Caco-2 (cell line): ENCODE measurements at places on chromosomes 7 and 10. TPM values are rescaled to one million over a fixed set of nuclear protein-coding genes. Genes with fewer than 3 reads are reported as not detected.
A peak's percentile ranks its signal among the peaks of the same experiment; 100 is the strongest.

INA gene
- total RNA-seq: 0.51 and 0.52 TPM in 2 replicates

GBX1 gene
- not detected in 2 replicates for total RNA-seq

LRRD1 gene
- total RNA-seq: not detected in 2 replicates

SDK1 gene
- total RNA-seq: 6.2 and 7.1 TPM in 2 replicates

EVX1 gene
- total RNA-seq: not detected in 2 replicates

NRP1 gene
- total RNA-seq: 99.3 and 123 TPM in 2 replicates

GJD4 gene
- 0.18 TPM in 1 of 2 replicates, not detected in the other for total RNA-seq

SEPTIN7 gene
- 224 and 227 TPM in 2 replicates for total RNA-seq

SUGCT gene
- total RNA-seq: 9.9 and 12.2 TPM in 2 replicates

PLAU gene
- total RNA-seq: 1.2 and 1.8 TPM in 2 replicates

VDAC2 gene
- total RNA-seq: 244 and 250 TPM in 2 replicates

DUSP5 gene
- 15.0 and 18.4 TPM in 2 replicates for total RNA-seq

DNA sequence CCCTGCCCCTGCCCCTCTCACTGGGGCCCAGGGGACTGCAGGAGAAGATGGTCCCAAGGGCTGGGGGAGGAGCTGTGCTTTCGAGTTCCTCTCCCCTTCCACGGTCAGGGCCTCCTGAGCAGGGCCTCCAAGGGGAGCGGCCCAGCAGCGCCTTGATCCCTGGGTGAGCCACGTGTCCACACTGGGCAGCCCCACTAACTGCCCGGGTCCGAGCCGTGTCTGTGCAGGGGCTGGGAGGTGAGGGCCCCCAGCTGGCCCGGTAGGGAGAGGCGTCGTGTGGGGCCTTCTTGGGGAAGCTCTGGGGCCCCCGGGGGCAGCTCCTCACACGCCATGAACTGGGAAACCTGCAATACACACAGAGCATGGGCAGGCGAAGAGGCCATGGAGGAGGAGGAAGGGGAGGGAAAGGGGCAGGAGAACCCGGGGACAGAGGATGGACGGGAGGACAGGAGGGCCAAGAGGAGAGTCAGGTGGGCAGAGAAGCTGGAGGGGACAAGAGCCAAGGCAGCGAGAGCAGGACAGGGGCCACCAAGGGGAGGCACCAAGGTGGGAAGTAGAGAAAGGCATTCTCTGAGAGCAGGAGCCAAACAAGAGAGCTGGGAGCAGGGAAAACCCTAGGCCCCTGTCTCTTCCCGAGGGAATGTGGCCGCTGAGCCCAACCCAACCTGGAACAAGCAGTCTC is 32.8 kb downstream of the KCNH2 start:
- DNase-seq: no peak

- no peak for DNase-seq
Observed at GRCh38 chr10:1657479-1657878, 79.8 kb downstream of the ADARB2 start.

DNA sequence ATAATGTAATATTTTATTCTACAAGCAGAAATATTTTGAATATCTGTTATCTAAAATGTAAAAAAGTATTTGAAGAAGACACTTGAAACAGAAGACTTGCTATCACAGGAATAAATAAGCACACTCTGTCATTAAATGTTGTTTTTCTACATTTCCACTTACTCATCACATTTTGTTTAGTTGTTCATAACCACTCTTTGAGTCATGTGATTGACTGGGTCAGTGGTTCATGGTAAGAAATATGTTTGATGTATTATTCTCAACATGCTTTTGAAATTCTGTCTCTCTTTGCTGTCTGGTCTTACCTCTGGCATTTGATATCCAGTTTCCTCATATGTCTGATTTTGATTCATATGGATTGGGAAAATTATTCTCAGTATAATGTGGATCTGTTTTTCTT is 171.8 kb downstream of the SUGCT start:
- DNase-seq: no peak

DNA sequence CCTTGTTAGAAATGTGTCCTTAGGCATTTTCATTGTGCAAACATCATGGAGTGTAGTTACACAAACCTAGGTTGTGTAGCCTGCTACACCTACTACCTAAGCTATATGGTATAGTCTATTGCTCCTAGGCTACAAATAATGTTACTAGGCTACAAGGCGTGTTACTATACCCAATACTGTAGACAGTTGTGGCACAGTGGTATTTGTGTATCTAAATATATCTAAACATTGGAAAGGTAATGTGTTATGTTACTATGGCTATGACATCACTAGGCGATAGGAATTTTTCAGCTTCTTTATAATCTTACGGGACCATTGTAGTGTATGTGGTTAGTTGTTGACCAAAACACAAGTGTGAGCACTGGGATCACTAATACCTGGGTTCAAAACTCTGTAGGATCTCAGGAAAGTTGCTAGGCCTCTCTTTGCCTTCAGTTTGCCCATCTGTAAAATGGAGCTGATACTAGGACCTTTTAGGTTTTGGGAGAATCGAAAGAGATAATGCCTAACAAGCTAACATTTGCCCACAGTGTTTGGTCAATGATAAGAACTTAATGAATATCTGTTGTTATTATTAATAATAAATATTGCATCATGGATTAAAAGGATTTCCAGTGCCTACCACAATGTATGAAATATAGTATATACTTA is 2.7 kb downstream of the BICC1 start:
- DNase-seq: no peak

GRCh38 chr10:89651205-89651915 is 6.3 kb upstream of the PANK1 start:
- no peak for DNase-seq

- no peak for DNase-seq
Observed at GRCh38 chr7:159040146-159040545, 104.5 kb downstream of the VIPR2 start.

GRCh38 chr10:132708441-132708840 is 77.5 kb downstream of the NKX6-2 start:
- DNase-seq: peak; percentile 13

- no peak for DNase-seq
Observed at GRCh38 chr10:110442746-110443145, 55.0 kb upstream of the DUSP5 start.

GRCh38 chr10:85609509-85609908 is 757.1 kb downstream of the GRID1 start:
- no peak for DNase-seq

- no peak for DNase-seq
Observed at GRCh38 chr7:34190299-34190698, 285.0 kb downstream of the BMPER start.

DNA sequence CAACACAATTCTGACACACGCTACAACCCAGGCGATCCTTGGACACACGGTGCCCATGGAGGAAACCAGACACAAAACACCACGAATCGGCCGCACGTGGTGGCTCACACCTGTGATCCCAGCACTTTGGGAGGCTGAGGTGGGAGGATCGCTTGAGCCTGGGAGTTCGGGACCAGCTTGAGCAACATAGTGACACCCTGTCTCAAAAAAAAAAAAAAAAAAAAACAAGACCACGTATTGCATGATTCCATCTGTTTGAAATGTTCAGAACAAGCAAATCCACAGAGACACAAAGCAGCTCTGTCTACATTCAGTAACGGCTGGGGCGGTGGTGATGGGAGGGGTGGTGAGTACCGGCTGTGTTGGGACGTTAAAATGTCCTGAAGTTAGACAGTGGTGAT is 25.2 kb downstream of the ADAP1 start:
- no peak for DNase-seq

DNA sequence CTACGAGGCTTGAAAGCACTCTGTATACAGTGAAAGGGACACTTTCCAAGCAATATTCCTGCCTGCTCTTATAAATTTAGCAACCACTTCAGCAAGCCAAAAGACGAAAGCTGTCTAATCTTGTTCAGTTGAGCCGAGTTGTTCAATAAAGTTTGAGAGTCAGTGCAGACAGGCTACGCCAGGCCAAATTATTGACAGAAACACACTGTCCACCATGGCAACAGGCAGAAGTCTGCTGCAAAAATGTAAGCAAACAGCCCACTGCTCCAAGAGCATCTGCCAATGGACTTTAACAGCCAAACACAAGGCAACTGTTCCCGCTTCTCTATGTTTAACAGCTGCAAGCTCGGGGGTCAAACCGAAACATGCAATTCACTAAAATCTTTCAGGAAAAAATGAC is 85.7 kb downstream of the GLI3 start:
- DNase-seq: no peak

DNA sequence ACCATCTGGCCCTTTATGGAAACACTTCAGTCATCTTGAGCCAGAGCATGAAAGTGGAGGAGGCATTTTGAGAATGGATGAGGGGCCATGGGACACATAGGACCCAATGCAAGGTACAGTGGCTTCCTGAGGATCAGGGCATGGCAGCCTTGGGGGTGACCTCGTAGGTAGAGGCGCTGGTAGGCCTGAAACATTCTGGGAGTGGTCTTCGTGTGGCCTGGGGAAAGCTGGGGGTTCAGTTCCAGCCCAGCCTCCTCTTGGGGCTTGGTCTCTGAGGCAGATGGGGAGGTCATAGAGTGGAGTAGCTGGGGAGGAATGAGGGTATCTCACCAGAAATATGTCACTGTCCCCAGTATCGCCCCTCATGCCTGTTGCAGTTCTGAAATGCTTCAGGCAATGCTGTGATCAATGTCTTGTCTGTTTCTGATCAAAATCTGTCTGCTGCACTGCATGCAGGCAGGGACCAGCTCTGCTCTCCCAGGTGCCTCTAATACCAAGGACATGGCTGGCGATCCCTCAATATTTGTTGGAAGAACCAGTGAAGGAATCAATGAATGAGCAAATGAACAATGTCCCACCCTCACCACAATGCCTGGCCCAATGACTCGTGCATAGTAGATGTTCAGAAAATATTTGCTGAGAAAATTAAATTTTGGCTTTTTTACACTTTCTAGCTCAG is 90.9 kb downstream of the CHST15 start:
- no peak for DNase-seq

DNA sequence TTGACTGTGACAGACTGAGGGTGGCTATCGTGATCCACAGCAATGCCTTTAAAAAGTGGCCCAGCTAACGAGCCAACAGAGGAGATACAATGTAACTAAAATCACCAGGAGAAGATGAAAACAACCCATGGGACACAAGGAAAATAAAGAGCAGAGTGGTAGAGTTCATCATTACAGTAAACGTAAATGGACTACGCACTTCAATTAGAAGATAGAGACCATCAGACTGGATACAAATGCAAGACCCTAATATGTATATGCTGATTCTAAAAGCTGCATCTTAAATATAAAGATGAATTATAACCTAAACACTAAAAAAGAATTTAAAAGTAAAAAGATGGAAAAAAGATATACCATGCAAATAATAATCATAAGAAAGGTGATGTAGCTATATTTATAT is 6.6 kb upstream of the STK32C start:
- no peak for DNase-seq

- no peak for DNase-seq
Observed at GRCh38 chr10:78405231-78405630, 371.6 kb downstream of the RPS24 start.

DNA sequence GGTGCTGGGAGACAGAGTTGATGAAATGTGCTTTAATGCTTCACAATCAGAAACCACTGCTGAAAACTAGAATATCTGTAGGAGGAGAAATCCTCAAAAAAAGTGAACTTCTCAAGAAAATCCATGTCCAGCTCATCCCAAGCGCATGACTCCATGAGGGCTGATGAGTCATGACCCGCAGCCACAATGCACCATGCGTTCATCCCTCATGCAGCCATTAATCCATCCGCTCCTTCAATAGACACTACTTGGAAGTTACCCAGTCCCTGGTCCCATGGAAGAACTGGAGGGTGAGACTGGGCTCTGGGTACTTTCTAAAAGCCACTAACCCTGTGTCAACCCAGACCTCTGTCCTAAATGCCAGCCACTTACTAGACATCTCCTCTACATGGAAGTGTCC is 24.4 kb downstream of the TMEM273 start:
- no peak for DNase-seq

DNA sequence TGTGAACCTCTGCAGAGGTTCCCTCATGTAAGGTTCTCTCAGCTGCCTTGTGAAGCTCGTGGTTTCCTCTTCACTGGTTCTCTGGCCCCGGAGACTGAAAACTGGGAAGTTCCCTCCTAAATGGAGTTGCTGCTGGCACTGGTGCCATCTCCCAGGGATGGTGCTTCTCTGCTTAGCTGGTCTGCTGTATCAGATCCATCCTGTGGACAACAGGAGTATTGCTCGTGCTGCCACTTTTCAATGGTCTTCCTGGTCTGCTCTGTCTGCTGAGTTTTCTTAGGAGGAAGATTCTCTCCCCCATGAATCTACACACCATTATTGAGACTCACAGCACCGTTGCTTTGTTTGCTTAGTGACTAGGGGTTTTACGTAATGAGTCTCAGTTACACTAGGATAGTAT is 247.8 kb downstream of the OTUD1 start:
- no peak for DNase-seq

- peak; percentile 73 for DNase-seq
Observed at GRCh38 chr7:23544913-23545354, 13.2 kb upstream of the TRA2A start.

DNA sequence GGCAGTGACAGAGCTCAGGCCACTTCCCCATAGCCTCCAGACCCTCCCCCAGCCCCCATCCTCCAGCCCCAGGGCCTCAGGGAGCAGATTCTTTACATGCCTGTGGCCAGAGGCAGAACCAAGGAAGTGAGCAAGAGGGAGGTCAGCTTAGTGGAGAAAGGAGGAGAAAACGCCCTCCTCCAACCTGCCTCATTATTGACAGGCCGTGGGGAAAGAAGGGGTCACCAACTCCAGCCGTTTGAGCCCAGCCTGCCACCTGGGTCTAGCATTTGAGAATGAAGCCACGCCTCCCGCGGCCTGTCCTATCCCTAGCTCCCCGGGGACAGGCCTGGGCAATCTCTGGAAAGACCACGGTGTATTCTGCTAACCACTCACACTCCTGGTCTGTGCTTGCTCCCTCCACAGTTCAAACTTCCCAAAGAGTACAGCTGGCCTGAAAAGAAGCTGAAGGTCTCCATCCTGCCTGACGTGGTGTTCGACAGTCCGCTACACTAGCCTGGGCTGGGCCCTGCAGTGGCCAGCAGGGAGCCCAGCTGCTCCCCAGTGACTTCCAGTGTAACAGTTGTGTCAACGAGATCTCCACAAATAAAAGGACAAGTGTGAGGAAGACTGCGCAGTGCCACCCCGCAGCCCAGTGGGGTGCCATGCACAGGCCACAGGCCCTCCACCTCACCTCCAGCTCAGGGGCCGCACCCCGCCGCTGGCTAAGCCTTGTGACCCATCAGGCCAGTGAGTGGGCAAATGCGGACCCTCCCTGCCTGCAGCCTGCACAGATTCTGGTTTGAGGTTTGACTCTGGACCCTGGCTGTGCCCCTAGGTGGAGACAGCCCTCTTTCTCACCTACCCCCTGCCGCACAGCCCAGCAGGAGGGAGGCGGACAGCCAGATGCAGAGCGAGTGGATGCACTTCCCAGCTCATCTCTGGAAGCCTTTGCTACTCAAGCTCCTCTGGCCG is 14.3 kb upstream of the TRIM8 start:
- peak; percentile 86 for DNase-seq

DNA sequence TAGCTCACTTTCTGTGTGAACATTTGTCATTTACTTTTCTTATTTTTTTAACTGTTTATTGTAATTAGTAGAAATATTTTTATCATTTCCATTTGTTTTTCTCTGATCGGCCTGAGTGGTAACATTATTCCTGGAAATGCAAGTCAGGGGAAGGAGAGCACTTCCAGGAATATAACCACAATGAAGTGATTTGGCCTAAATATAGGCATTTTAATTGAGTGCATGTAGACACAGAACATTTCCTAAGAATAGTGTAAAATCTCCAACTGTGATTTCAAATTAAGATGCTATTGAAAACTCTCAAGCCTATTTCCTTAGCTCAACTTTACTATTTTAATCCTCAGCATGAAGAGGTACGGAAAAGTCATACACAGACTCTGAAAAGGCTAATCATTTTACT is 86.5 kb upstream of the SKAP2 start:
- DNase-seq: no peak
